Activated CD8-positive, alpha-beta memory T cell treated with anti-CD3 and anti-CD28 coated beads, Interleukin-2, amount 10 ng/mL, durations not matched to agents 7 days and 5 days (primary cell): ENCODE measurements at places on chromosomes 11 and 22.
A peak's percentile ranks its signal among the peaks of the same experiment; 100 is the strongest.

- no peak for DNase-seq
Observed at GRCh38 chr11:36385121-36385970, 89.3 kb downstream of the PRR5L start.

DNA sequence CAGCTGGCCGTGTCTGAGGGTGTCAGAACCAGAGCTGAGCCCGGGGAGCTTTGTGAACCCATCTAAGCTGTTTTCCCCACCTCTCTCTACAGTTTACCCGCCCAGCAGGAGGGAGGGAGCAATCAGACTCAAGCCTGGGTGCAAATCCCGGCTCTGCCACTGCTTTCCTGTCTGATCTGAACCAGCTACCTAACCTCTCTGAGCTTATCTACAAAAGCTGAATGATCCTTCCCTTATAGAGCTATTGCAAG lies 252 bp downstream of the APOL2 start:
- DNase-seq = no peak

DNA sequence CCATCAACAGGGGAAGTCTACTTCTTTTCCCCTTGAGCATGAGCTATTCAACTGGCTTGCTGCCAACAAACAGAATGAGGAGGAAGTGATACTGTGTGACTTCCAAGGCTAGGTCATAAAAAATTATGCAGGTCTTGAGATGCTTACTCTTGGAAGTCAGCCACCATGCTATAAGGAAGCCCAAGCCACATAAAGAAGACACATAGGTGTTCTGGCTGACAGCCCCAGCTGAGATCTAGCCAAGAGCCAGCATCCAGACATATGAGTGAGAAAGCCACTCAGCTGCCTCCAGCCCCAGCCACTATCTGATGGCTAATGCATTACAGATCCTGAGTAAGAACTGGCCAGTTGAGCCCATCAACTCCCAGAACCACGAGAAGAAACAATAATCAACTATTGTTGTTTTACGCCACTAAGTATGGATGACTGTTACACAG lies 31.0 kb upstream of the PPP2R1B start:
- no peak for DNase-seq

- DNase-seq = peak; percentile 27
Observed at GRCh38 chr11:72209101-72209500, 7.5 kb upstream of the FOLR2 start.

GRCh38 chr11:72826942-72827480 lies 12.8 kb downstream of the ATG16L2 start:
- no peak for DNase-seq

- DNase-seq = no peak
Observed at GRCh38 chr22:37206118-37206840, 6.0 kb downstream of the SSTR3 start.

DNA sequence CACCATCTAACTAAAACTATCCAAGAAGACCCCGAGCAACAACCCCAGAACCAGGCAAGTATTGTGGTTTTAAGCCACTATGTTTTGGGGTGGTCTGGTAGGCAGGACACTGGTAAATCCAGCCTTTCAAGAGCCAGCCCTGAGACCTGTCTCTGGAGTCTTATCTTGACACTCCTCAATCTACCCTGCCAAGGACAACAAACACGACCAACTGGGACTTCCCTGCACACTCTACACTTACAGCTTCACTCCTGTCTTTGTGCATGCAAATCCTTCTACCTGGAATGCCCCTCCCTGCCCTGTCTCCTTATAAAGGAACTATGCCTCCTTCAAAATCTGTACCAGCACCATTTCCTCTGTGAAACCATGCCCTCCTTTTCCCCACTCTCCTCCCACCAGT lies 107.3 kb downstream of the RPL27A start:
- DNase-seq = no peak

DNA sequence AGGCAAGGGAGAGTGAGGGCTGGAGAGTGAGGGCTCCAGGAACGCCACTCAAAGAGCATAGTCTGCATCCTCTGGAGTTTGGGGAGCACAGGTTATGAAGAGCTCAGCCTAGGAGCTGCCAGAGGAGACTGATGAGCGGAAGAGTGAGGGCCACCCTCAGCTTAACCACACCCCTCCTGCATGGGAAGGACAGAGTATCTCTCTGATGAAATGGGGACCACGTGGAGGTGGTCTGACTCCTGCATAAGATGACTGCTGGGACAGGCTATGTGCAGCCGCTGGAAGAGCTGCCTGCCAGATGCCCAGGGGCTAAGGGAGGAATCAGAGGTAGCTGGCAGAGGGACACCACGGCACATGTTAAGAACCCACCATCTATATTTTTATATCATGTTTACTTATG lies 162.9 kb upstream of the POU2AF2 start:
- no peak for DNase-seq

DNA sequence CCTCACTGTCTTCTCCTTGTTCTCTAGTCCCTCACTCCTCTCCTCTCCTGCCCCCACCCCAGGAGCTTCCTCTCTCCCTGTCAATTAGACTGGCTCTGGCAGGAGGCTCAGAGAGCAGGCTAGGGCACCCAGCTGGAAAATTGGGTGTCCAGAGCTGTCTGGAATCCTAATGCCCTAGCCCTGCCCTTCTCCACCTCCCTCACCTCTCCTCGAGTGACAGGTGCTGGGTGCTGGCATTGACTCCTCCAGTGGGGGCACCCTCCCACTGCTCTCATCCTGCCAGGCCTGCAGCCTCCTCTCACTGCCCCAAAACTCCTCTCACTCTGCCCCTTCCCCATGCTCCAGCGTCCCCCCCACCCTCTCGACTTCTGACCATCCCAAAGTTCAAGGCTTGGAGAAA lies 68.9 kb downstream of the CYTH4 start:
- no peak for DNase-seq

- DNase-seq = no peak
Observed at GRCh38 chr11:75351541-75351790, at the start of gene ARRB1. Gene ARRB1 (minus strand): TSS chr11:75351661. CDS start chr11:75351607, 54 bp downstream.

DNA sequence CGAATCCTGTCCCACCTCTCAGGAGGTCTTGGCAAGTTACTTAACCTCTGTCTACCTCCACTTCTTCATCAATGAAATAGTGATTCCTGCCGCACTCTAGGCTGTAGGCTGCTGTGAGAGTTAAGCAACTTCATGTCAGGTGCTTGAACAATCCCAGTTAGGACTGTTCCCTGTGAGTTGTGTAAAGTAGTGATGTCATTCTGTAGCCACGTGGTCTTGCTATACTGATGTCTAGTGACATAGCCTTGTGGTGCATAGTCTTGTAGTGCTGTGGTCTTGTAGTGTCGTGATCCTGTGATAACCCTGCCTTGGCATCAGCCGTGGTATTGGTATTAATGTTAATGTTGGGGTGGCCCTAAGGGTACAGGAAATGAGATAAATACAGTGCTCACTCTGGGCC lies 30.3 kb upstream of the PRR5 start:
- DNase-seq = peak; percentile 78

DNA sequence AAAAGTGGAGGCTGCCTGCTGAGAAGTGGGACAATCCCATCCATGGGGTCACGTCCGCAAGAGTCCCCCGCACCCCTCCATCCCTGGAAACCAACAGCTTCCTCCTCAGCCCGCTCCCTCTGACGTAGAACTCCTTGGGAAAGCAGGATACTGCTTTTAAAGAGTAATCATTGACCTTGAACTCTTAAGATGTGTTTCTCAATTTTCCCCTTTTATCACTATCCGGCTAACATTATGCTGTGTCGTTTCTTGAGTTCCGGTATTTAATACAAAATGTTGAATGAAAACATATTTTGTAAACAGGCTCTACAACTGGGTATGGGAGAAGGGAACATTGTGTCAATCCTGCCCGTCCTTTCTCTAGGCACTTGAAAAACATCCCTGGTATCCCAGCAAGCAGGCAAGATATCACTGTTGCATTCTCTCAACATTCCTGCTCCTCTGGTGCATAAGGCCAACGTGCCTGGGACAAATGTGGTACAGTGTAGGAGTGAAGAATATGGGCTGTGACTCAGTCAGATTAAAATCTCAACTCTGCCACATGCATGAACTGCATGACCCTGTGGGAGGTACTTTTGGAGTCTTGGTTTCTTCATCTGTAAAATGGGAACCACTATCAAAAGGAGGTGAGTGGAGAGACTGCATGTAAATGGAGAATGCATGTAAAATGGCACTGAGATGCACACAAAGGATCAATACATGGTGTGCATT lies 52.8 kb downstream of the WT1 start:
- no peak for DNase-seq

GRCh38 chr22:33329398-33329797 lies 271.2 kb upstream of the SYN3 start:
- DNase-seq = no peak
